ENCODE measurements at places on chromosomes 4 and X.

- DNase-seq: no peak
Observed at GRCh38 chrX:22520128-22520828, 247.6 kb downstream of the CBLL2 start.

DNA sequence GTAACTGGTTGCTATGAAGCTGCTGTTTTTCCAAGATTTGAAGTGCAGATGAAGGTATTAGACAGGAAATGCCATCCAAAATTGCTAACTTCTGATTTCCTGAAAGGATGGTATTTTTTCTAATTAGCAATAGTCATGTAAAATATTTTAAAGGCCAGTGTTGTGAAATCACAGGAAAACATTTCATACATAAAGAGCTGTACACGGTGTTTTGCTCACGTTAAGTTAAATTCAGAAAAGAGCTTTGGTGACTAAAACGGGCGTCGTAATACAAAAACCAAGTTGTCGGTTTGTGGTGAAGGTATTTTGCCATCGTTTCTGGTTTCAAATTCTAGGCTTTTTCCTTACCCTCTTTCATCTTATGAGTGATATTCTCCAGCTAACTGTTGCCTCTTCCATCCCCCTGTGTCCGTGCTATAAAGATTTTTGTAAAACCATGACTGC lies 39.8 kb downstream of the AFF1 start:
- no peak for DNase-seq

GRCh38 chr4:17494258-17495190 lies 17.4 kb downstream of the QDPR start:
- DNase-seq: no peak

DNA sequence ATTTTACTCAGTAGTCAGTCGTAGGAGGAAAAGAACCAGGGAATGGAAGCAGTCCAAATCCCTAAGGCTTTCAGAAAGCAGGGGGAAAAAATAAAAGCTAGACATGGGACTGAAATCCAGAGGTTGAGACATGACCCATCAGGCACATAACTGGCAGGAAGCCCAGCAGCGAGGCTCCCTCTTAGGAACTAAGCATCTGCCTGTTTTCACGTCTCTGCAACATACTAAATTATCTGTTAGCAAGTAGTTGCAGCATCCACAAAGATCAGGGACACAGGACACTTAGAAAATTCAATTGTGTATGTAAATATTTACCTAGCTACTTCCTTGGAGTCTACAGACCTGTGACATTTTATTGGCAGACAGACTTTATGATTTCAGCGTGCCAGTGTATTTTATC lies 118.0 kb upstream of the EDNRA start:
- no peak for DNase-seq

DNA sequence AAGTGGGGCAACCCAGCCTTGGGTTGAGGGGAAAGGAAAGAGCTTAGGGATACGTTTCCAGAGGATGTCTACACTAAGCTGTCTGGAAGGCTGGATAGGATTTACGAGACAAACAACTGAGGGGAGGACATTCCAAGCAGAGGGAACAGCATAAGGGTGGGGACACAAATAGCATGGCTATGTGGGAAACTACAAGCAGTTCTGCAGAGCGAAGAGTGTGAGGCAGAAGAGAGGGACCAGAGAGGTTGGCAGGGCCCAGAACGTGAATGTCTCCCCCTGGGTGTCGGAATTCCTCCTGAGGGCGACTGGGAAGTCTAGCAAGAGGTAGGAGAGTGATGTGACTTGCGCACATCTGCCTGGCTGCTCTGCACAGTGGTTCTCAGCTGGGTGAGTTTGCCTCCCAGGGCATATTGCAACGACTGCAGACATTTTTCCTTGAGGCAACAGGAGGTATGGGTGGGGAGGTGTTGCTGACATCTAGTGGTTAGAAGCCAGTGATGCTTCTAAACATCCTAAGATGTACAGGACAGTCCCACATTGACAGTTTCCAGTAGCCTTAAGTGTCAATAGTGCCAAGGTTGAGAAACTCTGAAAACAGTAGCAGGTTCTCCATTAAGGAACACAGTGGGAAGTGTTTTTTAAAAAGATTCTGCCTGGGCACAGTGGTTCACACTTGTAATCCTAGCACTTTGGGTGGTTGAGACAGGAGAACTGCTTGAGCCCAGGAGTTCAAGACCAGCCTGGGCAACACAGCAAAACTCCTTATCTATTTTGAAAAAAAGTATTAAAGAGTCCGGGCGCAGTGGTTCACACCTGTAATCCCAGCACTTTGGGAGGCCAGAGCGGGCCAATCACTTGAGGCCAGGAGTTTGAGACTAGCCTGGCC lies 9.2 kb downstream of the NDUFA1 start:
- DNase-seq: no peak

GRCh38 chr4:26217961-26218676 lies 102.7 kb upstream of the RBPJ start:
- DNase-seq: no peak

Data from activated CD8-positive, alpha-beta memory T cell treated with anti-CD3 and anti-CD28 coated beads, Interleukin-2, amount 50 U/mL, for 4 hours (primary cell).